ENCODE measurements at places on chromosomes 7 and 10.

- DNase-seq: no peak
Measured at GRCh38 chr10:99742701-99743100, 10.7 kb downstream of the CUTC start.

DNA sequence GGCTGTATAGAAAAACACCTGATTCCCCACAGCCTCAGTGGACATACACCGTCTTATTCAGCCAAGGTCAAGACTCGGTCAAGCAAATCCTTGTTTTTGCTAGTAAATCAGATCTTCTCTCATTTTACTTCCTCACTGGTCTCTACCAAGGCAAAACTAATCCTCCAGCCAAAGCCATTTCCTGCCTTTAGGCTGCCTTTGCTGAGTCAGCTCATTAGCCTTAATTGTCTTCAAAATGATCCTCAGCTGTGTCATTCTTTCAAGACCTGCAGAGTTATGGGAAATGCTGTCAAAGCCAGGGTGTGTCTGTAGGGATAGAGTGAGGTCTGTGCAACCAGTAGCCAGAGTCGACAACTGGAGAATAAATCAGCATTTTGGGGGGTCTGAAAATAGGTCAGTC lies 107.2 kb upstream of the FAM180A start:
- DNase-seq: no peak

DNA sequence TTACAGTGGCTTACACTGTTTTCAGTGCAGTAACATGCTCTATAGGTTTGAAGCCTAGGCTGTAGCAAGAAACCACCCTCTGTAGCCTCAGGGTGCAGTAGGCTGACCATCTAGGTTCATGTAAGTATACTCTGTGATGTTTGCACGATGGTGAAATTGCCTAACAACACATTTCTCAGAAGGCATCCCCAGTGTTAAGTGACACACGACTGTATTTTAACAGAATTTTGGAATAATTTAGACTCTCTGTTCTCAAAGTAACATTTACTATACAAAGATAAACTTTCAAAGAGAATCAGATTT lies 44.6 kb upstream of the BHLHA15 start:
- no peak for DNase-seq

GRCh38 chr10:93406364-93407145 lies 75.6 kb downstream of the MYOF start:
- no peak for DNase-seq

DNA sequence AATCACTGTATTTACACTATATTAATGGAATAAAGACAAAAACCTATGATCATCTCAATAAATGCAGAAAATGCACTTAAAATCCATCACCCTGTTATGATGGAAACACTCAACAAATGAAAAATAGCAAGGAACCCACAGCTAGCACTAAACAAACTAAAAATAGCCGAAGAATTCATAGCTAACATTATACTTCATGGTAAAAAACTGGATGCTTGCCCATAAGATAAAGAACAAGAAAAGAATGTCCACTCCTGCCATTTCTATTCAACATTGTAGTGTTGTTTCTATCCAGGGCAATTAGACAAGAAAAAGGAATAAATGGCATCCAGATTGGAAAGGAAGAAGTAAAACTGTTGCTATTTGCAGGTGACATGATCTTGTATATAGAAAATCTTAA lies 142.1 kb downstream of the STK31 start:
- no peak for DNase-seq

- DNase-seq: no peak
Measured at GRCh38 chr10:74099836-74100235, 50.8 kb downstream of the AP3M1 start.

GRCh38 chr10:114483575-114483974 lies 79.3 kb upstream of the AFAP1L2 start:
- no peak for DNase-seq

GRCh38 chr10:29026802-29027580 lies 261.9 kb upstream of the LYZL1 start:
- DNase-seq: no peak

GRCh38 chr7:123643495-123644441 lies 11.9 kb upstream of the LMOD2 start:
- peak; percentile 90 for DNase-seq

DNA sequence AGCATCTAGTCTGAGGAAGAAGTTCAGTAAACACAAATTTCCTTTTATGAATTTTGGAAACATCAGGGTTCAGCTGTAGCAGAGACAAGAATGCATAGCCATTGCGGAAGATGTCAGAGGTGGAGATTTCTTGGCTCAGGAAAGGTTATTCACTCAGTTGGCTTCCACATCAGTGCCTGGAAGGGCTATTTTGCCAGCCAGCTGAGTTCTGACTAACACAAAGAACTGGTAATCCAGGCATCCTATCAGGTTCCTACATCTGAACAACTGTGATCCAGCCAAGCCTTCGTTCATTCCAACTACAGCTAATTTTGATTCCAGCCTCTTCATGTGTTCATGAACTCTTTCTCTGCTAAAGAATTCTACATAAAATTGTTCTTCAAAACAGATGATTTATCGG lies 965.6 kb downstream of the XPNPEP1 start:
- no peak for DNase-seq
